ENCODE measurements at places on chromosomes 12 and 14.

GRCh38 chr14:34837801-34838322, 37.3 kb downstream of the BAZ1A start:
- no peak for DNase-seq

- DNase-seq, result no peak
These were observed 6.7 kb downstream of the CFL2 start for GRCh38 chr14:34707722-34708121.

GRCh38 chr14:100032738-100033137, 32.5 kb upstream of the EVL start:
- no peak for DNase-seq

GRCh38 chr14:89927186-89927865, 27.2 kb downstream of the EFCAB11 start:
- no peak for DNase-seq

GRCh38 chr14:27612121-27612520, 1014.3 kb upstream of the NOVA1 start:
- DNase-seq, result no peak

GRCh38 chr12:13268581-13268980, 72.1 kb downstream of the EMP1 start:
- no peak for DNase-seq

DNA sequence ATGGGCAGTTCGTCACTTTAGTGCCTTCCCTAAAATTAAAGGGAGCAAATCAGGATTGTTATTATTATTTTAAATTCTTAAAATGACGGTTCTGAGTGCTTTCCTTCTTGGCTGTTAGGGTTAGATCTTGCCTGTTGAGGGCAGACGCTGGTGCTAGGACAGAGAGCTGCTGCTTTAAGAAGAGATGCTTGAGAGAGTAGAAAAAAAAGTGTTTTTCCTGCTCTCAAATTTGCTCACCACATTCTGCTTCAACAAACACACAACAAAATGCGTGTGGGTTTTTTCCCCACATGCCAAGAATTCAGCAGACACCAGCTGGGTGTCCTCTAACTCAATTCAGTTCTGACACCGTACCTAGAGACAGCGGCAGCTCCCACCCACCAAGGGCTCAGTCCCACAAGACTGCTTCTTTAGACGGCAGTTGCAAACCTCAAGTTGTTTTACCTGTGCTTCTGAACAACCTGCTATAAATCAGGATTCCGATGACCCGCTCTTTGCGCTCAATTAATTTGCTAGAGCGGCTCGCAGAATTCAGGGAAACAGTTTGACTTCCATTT, 75.8 kb upstream of the RIN3 start:
- DNase-seq, result no peak

DNA sequence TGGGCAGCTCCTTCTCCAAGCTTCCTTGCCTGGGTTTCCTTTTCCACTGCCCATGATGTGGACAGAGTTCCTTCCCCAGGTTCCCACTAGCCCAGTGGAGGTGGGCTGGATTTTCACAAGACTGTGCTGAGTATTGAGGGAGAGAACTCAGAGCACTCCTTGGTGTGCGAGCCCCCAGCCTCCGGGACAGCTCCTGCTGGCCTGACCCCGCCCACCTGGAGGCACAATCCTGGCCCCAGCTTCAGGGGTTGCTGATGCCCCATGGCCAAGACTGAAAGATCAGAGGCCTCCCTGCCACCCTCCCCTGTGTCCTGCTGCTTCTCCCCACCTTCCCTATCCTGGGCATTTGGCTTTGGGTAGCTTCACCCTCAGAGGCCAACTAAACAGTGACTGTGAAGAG, 7.7 kb downstream of the KCNH3 start:
- DNase-seq, result no peak

- no peak for DNase-seq
These were observed 3.6 kb downstream of the ALKBH2 start for GRCh38 chr12:109089683-109090082.

GRCh38 chr12:56645201-56645716, 525 bp downstream of the ATP5F1B start:
- no peak for DNase-seq

GRCh38 chr14:66495218-66496098, 9.3 kb downstream of the CCDC196 start:
- no peak for DNase-seq

DNA sequence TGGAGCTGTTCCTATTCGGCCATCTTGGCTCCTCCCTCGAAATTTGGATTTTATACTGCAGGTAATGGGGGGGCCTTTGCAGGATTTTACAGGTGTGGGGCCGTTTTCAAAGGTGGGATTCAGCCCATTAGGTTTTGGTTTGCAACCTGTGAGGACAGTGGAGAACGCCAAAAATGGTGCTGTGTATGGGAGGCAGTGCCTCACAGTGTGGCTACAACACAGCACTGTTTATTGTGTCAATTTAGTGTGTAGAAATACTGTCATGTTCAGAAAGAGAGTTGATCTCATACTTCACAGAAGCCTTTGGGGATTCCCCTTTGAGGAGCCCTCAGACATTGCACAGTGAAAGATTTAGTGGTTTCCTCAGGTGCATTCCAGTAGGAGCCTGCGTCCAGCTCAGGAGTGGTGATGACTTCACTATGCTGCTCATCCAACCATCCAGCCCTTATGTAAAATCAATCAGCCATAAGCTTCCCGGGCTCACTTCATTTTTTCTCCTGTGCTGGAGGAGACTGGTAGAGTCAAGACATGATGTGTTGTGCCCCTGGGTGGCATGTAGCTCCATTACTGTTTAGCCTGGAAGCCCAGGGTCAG, 92.7 kb upstream of the PRMT8 start:
- DNase-seq, result no peak

DNA sequence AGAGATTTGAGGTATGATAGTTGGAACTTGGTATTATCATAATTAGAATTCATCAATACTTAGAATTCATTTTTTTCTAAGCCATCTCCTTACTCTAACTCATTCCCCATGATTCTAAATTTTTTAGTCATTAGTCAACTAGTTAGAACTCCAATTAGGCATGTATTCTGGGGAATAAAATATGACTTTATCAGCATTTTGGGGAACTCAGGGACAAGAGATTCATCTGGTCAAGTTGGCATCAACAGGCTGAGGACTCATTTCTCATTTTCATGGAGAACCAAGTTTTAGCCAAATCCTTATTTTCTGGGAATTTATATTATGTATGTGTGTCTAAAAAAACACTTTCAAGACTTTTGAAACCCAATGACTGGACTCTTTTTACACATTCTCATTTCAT, 29.2 kb downstream of the DIP2B start:
- DNase-seq, result no peak

GRCh38 chr12:26471560-26471959, 276.2 kb downstream of the SSPN start:
- no peak for DNase-seq

- DNase-seq, result no peak
These were observed 10.1 kb upstream of the RAB35 start for GRCh38 chr12:120126635-120127005.

- DNase-seq, result no peak
These were observed 62.4 kb upstream of the PSMC1 start for GRCh38 chr14:90193925-90194324.

GRCh38 chr14:98819132-98819866, 452.7 kb downstream of the BCL11B start:
- no peak for DNase-seq

GRCh38 chr14:68840454-68840853, 47.6 kb upstream of the ZFP36L1 start:
- DNase-seq, result no peak

DNA sequence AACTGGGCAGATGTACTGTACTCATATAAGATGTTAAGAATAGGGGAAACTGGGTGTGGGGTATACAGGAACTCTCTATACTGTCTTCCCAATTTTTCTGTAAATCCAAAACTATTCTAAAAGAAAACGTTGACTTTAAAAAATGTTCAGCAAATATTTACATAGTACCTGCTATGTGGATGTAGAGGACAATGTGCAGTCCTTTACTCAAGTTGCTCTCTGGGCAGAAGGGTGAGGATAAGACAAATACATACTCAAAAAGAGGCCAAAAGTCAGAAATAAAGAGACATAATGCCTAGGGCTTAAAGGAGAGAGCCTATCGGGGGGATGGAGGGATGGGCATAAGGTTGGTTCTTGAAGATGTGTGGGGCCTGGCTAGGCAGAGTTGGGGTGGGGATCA, 44.7 kb downstream of the PPP1R36 start:
- no peak for DNase-seq

GRCh38 chr12:80157645-80158044, 58.3 kb downstream of the OTOGL start:
- DNase-seq, result no peak

DNA sequence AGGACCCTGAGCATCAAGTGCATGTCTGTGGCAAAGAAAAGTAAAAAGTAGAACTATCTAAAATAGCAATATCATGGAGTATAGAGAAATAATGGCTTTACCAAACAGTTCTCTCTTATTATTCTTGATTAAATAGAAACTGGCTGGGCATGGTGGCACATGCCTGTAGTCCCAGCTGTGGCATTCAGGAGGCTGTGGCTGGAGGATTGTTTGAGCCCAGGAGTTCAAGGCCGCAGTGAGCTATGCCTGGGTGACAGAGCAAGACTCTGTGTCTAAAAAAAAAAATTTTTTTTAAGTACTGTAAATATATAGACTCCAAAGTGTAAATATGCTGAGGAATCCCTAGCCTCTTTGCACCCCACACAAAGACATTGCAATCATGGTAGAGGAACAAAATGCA, 121.9 kb downstream of the KITLG start:
- DNase-seq, result no peak

DNA sequence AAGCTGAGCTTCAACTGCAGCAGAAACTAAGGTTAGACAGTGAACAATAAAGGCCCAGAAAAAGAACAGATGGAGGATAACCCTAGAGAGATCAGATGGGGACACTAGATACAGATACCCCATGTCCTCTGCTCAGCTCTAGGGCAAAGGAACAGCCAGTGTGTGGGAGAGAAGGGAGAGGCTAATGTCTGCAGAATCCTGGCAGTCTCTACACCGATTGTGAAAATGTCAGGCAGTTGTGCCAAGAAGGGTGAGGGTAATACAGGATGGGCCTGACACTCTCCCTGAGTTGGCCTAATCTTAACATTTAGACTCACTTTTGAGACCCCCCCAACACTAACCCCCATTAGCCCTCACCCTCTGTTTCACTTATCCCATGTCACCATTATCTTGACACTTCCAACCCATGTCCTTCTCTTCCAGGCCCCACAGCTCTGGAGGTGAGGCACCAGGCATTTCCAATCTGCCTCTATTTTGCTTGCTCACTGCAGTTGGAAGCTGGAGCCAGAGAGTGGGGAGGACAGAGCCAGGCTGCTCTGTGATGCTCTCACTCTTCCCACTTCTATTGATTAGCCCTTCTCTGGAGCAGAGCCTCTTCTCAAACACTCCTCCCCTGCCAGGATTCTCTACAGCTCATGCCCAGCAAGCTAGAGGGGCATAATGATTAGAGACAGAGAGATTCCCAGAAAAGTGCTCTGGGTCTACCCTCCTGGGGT, 3.0 kb upstream of the BLOC1S1 start:
- no peak for DNase-seq

GRCh38 chr12:52121824-52122539, 42.5 kb downstream of the SMIM41 start:
- DNase-seq, result no peak

- no peak for DNase-seq
These were observed at the start of gene OR4K2 for GRCh38 chr14:19874842-19875241. Gene OR4K2, plus strand, starts transcription at chr14:19875142. Its CDS starts 1,126 bp downstream, at chr14:19876268.

DNA sequence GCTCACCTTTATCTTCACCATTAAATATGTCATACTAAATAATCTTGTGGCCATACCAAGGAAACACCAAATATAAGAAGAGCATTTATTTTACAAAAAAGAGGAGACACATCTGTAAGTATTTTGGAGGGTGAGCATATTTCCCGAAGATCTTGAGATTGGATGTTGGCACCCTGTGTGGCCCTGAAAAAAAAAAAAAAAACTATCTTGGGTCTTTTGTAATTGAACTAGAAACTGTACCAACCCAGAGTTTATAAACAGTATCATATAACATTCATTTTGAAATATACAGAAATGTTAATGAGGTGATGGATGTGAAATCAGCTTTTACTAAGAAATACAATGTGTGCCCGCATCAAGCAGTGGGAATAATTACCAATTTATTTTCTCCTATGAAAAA, 104.0 kb upstream of the FRMD6 start:
- no peak for DNase-seq

DNA sequence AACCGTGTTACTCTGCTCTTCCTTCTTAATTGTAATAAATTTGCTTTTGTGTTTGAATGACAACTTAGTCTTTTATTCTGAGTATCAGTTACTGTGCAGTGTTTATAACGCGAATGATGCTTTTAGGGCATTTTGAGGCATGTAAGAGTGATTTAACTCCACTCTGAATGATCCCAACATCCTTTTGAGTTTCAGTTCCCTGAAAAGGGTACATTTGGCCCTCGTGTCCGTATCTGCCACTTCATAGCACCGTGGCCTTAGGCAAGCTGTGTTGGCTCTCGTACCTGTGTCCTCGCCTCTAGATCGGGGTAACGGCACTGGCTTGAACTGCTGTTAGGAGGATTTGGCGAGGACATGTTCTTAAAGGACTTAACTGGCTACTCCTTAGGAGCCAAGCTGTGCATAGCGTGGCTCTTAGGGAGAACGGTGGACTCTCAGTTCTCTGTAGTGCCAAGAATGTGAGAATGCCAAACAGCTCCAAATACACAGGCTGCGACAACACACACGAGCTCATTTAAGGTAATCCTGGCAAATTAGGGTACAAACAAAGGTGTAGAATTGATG, 92.0 kb downstream of the PPP2R5C start:
- DNase-seq, result no peak

- no peak for DNase-seq
These were observed 192.3 kb downstream of the C12orf42 start for GRCh38 chr12:103303484-103303883.

DNA sequence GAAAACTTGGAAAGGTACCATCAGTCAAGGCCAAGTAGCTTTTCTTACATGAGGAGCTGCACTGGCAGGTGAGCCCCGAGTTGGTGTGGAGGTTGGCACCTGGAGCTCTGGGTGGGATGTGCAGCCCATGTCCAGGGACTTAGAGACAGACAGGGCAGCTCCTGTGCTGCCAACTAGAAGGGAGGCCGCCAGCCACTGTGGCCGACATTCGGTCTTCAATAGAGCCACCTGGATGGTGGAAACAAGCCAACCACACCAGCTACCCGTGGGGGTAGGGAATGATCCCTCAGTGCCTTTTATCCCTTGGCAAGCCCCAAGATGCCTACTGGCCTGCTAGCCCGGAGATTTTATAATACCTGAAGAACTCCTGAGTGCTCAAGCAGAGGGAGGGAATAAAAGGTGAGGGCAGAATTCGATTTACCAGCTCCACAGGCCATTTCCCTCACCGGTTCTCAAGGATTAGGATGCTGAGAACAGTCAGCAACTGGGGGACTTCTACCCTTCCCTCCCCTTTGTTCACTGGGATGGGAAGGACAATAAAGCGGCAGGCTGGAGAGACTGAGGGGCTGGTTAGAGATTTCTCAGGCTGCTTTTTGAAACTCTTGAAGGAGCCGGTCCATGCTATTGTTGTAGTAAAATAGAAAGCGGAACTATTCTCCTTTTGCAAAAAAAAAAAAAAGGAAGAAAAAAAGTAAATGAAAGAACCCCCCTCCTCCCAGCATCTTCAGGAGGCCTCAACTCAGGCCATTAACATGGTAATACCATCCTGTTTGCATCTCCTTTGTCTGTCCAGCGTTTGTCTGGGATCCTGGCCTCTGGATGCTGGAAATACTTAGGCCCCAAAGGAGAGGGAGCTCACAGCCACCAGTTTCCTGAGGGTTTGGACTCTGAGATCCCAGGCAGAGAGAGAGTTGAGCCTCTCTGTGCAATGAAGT, 321.6 kb downstream of the ZFP36L1 start:
- no peak for DNase-seq

GRCh38 chr12:117300174-117300573, 61.3 kb downstream of the NOS1 start:
- no peak for DNase-seq
